Vagina (tissue), 2 donors: ENCODE measurements at places on chromosomes 4 and X. TPM values are rescaled to one million over a fixed set of nuclear protein-coding genes. Genes with fewer than 3 reads are reported as not detected.

Gene TNIP3
- not detected for total RNA-seq

GRCh38 chr4:102572452-102572851, 71.3 kb downstream of the NFKB1 start:
- no peak for DNase-seq

GRCh38 chr4:69088473-69088872, 7.8 kb upstream of the UGT2B7 start:
- DNase-seq: no peak

DNA sequence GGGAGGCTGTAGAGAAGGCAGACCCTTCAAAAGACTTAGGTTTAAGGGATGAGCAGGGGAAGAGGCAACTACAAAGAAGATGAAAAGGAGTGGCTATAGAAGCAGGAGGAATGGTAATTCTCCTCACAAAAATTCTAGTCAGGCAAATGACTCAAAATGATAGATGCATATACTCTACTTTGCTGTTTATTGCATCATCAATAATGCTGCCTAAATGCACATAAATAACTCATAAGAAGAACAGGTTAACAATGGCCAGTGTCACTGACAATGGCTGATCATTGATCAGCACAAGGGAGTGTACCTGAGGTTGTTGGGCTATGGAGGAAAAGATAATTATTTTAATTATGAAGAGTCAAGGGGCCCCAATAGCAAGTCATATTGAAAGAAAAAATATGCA, 184.7 kb upstream of the ETNPPL start:
- no peak for DNase-seq

DNA sequence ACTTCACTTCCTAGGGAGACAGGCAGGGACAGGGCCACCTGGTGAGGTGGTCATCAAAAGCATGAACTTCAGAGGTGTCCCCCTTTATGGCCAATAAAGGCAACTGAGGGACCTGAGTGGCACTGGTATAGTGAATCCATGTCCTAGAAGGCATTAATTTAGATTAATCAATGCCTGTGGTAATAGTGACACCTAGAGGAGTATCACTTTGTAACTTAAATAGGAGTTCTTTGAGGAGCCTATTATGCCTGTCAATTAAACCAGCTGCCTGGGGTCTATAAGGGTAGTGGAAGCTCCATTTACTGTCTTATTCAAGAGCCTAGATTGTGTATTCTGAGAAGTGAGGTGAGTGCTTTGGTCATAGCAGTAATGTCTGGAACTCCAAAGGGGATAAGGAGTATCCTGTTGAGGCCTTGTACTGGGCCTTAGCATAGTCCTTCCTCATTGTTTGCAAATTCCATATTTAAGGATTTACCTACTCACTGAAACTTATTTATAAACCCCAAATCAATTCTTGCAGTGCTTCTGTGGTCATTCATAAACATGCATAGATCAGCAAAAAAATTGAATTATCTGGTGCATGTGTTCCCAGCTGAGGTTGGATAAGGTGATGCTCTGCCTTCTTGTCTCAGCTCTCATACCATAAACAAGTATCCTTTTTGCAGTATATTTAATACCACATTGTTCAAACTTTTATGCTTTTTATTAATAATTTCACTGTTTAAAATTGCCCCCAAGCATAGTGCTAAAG, 213.8 kb upstream of the RADX start:
- no peak for DNase-seq

- no peak for DNase-seq
Observed at GRCh38 chr4:3046623-3047022, 27.7 kb downstream of the HTT-AS start.

Gene DGKK
- 0.49 TPM for total RNA-seq

DNA sequence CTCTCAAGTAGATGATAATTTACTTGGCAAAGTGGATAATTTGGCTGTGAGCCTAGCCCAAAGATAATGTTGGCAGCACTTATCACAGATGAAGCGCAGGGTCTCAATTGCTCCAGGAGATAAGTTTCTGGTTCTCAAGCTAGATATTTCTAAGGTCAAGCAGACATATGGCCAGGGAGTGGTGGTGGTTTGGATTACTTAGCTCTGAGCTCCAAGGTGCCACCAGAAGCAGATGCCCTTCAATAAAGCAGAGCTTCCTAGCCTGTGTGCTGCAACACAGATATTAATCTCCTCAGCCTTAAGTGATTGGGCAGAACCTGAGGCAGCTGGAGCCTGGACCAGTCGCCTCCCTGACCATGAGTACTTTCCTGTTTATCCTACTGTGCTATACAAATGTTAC, 79.2 kb upstream of the NALF2 start:
- DNase-seq: no peak

DNA sequence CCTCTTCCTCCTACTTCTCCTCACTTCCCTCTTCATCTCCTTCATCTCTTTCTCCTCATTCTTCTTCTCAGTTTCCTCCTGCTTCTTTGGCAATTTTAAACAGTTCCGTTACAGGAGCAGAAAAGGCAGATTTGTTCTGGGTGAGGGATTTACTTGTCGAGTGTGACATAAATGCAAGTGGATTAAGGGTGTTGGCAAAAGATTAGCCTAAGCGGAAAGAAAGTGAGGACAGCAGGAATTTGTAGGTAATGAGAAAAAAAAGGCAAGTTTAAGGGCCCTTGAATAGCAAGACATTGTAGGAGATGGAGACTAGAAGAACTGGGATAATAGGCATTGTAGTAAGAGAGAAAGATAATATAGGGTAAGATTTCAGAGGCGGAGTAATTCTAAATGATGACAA, 841.6 kb downstream of the RAPGEF2 start:
- no peak for DNase-seq

DNA sequence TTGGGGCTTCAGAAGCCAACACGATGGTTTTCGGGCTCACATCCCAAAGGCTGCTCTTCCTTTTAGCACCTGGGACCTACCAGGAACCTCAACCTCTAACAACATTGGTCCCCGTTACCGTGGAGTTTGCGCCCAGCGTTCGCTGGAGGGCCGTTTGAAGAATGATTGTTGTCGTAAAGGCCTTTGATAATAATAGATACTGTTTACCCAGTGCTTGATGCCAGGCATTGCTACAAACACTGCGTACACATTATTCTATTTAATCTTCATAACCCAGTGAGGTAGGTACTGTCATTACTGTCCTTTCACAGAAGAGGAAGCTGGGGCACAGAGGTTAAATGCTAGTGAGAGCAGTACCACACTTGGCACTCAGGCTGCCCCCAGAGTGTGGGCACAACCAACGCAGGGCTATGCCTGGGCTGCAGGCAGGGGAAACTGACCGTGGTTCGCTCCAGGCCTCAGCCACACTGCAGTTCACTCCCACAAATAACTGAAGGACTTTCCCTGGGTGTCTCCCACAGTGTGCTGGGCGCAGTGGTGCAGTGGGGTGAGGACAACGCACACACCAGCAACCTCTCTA, 1.0 kb upstream of the ACSL1 start:
- DNase-seq: no peak
